Right lung (tissue), 10 donors: ENCODE measurements at places on chromosomes 5 and 9. TPM values are rescaled to one million over a fixed set of nuclear protein-coding genes. Genes with fewer than 3 reads are reported as not detected.

DNA sequence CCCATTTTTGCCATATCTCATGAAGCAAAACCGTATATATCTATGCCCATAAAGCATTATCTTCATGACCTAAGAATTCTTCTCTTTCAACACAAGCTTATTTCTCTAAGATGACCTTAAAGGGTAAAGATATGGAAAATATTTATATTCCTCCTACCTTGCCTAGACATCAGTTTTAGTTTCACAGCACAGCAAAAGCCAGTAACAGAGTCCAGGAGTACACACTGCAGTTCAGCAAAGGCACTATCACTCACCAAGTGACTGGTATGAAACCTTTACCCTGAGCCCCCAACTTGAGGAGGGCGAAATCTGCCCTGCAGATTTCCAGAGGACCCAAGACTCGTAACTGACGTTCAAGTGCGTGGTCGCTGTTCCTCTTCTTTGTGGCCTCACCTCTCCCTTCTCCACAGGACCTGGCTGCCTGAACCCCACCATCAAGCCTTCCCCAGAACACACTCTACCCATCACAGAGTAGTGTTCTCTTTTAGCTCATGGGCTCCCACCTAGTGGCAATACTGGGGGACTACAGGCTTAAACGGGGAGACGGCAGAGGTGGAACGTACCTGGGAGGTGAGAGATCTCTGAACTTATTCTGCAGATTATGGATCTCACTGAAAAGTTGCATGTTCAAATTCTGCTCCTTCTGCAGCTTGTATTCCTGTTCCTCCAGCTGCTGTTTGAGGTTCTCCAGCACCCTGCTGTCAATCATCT, 141.0 kb downstream of the CDK5RAP2 start:
- DNase-seq = no peak

DNA sequence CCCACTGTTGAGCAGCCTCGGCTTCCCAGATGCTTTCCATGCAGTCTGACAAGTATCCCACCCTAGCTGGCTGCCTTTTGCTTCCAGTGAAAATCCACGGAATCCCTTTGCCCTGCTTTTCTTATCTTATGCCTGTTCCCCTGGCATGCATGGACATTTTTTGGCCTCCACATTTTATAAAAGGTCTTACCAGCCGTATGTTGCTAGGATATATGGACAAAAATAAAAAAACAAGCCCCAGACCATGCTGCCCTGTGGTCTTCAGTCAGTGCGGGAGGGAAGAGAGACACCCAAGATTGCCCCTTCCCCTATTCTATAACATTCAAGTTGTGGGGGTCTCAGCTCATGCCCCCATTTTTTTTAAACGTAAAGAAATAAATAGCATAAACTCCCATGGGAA, 129.6 kb downstream of the COL23A1 start:
- DNase-seq = no peak

GRCh38 chr9:112316258-112316943, 17.0 kb downstream of the PTBP3 start:
- no peak for DNase-seq

The TMEM232 gene
- 5.3 TPM for polyA plus RNA-seq

GRCh38 chr9:90523958-90524357, 118.7 kb downstream of the DIRAS2 start:
- DNase-seq = no peak

- DNase-seq = no peak
These were observed 42.2 kb upstream of the RNU6ATAC start for GRCh38 chr9:134206311-134207300.
